ENCODE measurements at places on chromosomes 11 and 22. TPM values are rescaled to one million over a fixed set of nuclear protein-coding genes. Genes with fewer than 3 reads are reported as not detected.

- no peak for DNase-seq
These were observed 14.7 kb upstream of the MFRP start for GRCh38 chr11:119361056-119361787.

DNA sequence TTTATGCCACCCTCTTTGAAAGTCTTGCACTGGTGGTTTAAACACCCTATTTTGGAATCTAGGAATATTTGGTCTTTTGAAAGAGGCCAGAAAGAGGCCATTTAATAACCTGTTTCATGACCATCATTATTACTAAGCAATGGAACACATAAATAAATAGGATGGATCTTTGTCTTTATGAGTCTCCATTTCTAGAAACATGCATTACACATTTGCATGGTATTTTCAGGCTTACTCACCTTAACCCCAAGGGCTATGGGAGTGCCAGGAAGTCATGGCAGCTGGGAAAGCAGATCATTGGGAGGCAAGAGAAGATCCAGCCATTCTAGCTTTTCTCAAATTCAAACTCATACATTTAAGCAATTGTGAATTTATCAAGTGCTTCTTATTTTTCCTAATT lies 185.8 kb upstream of the POU2AF2 start:
- no peak for DNase-seq

DNA sequence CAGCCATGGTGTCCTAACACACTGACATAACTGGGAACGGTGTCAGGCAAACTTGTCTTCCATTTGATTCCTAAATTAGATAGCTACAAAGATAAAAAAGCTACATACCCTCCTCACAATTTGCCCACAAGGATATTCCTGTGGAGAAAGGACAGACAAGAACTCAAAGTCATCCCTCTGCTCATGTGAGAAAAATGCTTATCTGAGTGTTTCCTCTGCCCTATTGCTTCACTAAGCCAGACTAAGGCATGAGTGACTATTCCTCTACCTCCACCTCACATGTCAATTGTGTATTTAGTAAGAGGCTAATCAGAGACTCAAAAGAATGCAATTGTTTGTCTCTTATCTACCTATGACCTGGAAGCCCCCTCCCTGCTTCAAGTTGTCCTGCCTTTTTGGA lies 247.7 kb downstream of the DDX10 start:
- no peak for DNase-seq

DNA sequence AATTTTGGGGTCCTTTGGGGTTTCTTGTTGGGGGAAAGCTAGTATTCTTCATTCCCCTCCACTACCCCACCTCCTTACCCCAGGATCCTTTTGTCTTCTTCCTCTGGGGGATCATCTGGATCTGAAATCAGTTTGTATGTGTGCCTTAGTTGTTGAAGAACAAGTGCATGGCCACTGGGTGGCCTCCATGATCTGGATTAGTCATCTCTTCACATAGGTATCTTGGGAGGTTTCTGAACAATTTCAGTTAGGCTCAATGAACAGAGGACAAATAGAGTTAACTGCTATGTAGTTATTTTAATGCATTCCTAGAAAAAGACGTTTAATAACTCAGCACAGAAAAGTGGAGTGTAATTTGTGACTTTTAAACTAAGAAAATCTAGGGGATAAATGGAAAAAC lies 7.1 kb upstream of the VWA5A start:
- no peak for DNase-seq

DNA sequence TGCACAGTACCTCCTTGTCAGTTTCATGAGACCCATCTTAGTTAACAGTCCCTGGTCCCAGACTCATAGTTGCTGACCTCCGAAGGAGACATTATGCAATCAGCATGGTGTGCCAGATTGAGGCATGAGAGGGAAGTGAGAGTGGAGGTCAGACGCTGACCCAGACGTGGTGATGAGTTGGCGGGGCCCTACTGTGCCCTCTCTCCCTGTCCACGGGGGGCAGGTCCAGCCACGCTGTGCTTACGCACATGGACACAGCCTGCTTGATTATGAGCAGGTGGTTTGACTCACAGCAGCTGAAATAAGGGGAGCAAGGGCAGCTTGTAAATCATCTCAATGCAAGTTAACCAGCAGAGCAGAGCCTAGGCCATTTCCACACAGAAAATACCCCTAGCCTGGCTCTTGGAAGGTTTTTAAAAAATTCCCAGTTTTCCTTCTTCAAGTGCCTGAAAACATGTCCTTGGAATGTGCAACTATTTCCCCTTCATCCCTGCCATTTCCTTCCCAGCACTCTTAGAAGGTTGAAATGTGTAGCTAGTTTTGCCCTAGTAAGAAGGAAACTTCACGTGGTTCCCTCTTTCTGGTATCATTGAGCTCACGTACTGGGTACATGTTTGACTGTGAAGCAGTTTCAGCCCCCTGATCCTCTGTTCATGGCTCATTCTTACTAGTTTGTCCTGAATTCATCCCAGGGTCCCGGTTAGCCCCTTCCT lies 122.6 kb upstream of the SORL1-AS1 start:
- no peak for DNase-seq

- no peak for DNase-seq
These were observed at the start of gene MIAT for GRCh38 chr22:26656891-26657851. MIAT (plus strand) TSS chr22:26657588.

Gene NTM
- not detected for total RNA-seq

Gene EXPH5
- 1.6 TPM for total RNA-seq

Gene TMPRSS13
- total RNA-seq = 0.54 TPM

Gene OR8G1
- under 0.01 TPM for total RNA-seq

DNA sequence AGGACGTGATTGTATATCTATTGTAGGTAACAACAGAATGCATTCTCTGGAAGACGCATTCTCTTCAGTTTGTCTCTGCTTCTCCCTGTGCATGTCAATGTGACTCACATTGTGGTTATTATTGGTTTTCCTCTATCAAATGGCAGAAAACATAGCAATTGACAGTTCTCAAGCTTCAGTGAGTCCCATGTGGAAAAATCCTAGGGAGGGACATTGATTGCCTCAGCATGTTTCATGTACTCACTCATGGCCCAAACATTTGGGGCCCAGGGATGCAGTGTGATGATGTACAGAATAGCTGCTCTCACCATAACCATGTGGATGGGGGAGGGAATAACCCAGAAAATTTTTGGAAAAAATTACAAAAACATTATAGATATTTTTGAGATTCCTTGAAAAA lies 9.3 kb upstream of the ARL14EP start:
- DNase-seq = no peak

GRCh38 chr11:1437500-1437899 lies 47.8 kb downstream of the BRSK2 start:
- DNase-seq = no peak

- DNase-seq = no peak
These were observed 33.4 kb upstream of the WNT7B start for GRCh38 chr22:46010207-46010867.

DNA sequence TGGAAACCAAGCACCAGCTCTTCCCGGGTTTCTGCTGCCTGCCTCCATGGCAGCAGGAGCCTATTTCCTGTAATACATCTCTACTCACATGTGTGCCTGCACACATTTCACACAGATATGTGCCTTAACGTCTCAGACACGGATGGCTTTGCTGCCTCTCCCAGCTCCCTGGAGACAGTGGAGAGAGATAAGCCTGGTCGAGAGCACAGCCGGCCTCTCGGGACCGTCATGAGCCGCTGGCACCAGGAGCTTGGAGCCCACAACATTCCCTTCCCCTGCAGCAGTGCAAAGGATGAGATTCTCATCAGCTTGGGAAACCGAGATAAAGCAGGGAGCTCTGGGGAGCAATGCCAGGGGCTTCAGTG lies 587.7 kb downstream of the BRD1 start:
- DNase-seq = no peak

Gene PNPLA5
- not detected for total RNA-seq
